ENCODE measurements at places on chromosomes 5 and 9.

DNA sequence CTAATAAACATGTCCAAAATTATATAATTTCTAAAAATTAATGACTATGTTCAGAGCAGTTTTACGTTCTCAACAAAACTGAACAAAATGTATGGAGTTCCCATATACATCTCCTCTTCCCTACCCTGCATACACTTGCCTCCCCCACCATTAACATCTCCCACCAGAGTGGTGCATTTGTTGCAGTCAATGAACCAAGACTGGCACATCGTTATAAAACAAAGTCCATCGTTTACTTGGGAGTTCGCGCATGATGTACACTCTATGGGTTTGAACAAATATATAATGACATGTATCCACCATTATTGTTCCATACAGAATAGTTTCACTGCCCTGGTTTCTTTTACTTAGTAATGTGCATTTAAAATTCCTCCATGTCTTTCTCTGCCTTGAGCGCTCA is 130.1 kb downstream of the APBA1 start:
- no peak for DNase-seq

- DNase-seq = no peak
Observed at GRCh38 chr5:160493806-160494338, 72.2 kb downstream of the PTTG1 start.

DNA sequence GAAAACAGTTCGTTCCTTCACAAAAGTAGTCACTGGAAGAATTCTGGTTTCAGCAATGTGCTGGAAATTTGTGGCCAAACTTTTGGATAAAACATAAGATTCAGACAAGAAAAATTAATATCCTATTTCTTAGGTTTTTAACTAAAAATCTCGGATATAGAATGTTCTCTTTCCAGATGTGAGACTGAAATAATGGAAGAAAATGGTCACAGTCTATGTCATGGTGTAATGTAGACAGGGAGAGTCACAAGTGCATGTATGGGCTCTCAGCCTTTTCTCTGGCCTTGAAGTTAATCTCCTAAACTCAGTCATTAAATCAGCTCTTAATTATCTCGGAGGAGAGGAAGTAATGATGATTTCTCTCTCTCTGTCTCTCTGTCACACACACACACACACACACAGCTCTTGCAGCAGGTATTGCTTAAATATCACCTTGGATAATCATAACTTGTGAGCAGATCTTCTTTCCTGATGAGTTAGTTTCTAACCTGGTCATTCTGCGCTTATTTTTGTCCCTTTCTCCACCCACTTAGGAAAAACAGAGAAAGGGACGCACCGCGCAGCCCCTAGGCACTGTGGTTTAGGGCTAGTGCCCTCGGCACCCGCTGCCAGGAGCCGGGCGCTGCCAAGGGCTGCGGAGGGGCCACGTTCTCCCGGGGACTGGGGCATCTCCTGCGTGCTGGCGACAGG is 672 bp upstream of the ITGA2 start:
- no peak for DNase-seq

- DNase-seq = peak; percentile 23
Observed at GRCh38 chr5:130836729-130837649, 328.1 kb downstream of the HINT1 start.

- DNase-seq = no peak
Observed at GRCh38 chr5:58201922-58202648, 257.8 kb downstream of the PLK2 start.

- DNase-seq = no peak
Observed at GRCh38 chr9:15959663-15960062, 406.8 kb downstream of the CCDC171 start.

- peak; percentile 11 for DNase-seq
Observed at GRCh38 chr9:123027517-123027916, 6.0 kb upstream of the GPR21 start.

DNA sequence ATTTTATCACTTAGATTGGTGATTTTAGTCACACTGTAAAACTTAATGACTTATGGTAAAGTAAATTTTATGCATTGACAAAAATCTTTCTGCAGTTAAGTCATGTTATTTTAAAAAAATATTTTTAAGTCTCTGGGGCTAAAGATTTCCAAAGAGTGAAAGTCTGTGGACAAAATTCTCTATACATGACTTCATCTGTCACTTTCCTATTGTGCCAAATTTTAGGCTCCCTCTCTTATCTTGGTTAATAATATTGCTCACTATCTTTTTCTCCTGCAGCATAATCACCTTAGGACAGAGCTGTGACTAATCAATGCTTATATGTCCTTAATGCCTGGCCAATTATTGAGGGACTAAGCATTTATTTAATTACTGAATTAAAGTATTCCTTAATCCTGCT is 15.2 kb downstream of the LURAP1L start:
- no peak for DNase-seq

DNA sequence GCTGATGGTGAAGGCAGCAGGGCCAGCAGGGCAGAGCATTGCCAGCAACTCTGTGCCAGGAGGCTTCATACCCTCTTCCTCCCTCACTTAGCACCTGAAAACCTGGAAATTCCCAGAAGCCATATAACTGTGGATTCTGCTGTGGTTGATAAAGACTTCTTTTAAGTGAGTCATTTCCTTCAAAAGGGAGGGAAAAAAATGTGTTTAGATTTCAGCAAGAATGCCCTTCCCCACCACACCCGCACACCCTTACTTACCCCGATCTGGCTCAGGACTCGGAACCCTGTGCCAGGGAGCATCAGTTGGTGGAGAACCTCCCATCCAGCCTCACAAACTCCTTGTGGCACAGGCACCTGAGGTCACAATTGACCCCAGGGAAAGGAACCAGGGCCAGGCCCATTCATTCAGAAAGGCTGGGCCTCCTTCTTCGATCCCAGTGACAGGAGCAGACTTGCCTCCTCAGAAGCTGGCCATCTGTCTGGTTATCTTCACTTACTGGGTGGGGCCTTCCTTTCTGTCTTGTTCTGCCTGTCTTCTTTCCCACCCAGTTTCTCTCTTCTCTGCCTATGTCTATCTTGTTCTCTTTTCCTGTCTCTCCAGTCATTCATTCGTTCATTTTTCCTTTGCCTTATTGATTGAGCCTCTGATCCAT is 62.6 kb downstream of the PLAC8L1 start:
- no peak for DNase-seq

DNA sequence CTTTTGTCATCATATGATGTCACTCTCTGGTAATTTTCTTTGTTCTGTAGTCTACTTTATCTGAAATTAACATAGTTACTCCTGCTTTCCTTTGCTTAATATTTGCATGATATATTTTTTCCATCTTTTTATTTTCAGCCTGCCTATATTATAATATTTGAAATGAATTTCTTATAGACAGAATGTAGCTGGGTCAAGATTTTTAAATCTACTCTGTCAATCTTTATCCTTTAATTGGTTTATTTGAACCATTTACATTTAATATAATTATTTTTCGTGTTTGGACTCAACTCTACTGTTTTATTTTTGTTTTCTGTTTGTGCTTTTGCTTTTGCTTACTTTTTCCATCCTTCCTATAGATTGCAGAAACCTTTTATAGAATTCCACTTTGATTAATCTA is 118.0 kb downstream of the FOXD1 start:
- no peak for DNase-seq

GRCh38 chr5:43348207-43348606 is 35.0 kb upstream of the HMGCS1 start:
- no peak for DNase-seq

Data from inflammatory macrophage treated with lipopolysaccharide for 4 hours (primary cell).